RWPE2 (cell line): ENCODE measurements at places on chromosomes 1 and 21.

GRCh38 chr1:198263186-198263585, 106.4 kb downstream of the NEK7 start:
- no peak for DNase-seq

- DNase-seq, result no peak
These were observed 200.3 kb downstream of the PBX1 start for GRCh38 chr1:164759144-164759920.

GRCh38 chr1:160910170-160910750, 25.3 kb upstream of the ITLN1 start:
- DNase-seq, result no peak

- DNase-seq, result no peak
These were observed 22.7 kb downstream of the MAB21L3 start for GRCh38 chr1:116133696-116134475.

DNA sequence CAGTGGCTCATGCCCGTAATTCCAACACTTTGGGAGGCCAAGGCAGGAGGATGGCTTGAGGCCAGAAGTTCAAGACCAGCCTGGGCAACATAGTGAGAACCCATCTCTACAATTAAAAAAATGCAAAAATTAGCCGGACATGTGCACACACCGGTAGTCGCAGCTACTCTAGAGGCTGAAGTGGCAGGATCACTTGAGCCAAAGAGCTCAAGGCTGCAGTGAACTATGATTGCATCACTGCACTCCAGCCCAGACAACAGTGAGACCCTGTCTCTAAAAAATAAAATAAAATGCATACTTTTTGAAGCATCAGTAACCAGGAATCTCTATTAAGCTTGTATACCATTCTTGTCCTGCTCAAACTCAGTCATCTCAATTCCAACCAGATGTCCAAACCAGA, 27.2 kb upstream of the EEIG2 start:
- DNase-seq, result no peak

GRCh38 chr1:245648749-245649522, 494.2 kb downstream of the KIF26B start:
- no peak for DNase-seq

GRCh38 chr1:48807554-48808260, 31.0 kb upstream of the BEND5 start:
- DNase-seq, result no peak

DNA sequence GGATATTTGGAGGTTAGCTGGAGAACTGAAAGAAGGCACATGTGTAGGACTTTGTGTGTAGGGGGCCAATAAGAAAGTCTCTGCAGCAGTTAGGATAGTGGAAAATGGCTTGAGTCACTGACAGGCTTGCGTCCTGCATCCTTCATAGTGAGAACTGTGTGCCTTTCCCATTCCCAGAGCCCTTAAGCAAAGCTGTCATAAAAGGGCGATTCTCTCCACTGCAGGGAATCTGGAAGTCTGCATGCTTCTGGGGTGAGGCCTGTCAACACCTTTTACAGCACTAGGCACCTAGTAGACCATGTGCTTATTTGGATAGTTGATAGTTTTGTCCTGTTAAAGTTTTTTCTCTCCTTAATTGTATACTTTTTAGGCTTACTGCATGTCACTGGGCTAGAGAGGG, 39.4 kb upstream of the MACF1 start:
- DNase-seq, result no peak

- DNase-seq, result no peak
These were observed 289.2 kb upstream of the USP24 start for GRCh38 chr1:55504306-55504731.

- no peak for DNase-seq
These were observed 6.1 kb downstream of the TMEM61 start for GRCh38 chr1:54986533-54986932.

DNA sequence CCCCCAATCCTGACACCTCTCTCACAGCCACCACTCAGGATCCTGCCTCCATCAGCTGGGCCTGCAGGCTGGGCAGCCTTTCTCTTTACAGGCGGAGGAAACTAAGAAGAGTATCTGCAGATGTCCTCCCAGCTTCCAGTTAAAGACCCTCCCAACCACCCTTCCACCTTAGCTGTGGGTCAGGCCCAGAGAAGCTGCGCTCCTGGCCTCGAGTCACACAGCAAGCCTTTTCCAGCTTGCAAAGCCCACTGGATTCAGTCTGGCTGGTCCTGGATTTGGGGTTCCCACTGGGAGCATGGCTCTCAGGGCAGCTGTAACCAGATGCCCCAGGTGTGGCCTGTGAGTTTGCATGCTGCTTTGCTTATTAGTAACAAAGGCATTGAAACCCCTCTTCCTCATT, 19.9 kb downstream of the KCNQ4 start:
- no peak for DNase-seq

DNA sequence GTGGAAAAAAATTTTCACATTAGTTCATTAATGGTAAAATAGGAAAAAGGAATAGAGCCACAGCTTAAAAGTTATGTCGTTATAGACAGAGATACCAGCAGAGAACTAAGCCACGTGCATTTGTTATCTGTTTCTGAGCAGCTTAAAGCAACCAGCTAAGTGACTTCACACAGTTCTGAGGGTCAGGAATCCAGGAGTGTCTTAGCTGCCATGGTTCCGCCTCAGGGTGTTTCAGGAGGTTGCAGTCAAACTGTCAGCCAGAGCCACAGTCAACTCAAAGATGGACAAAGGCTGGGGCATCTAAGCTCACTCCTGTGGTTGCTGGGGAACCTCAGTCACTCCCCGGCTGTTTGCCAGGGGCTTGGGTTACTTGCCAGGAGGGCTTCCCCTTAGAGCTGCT, 515.8 kb downstream of the SMYD3 start:
- DNase-seq, result no peak

GRCh38 chr1:164369698-164370365, 189.2 kb upstream of the PBX1 start:
- no peak for DNase-seq

DNA sequence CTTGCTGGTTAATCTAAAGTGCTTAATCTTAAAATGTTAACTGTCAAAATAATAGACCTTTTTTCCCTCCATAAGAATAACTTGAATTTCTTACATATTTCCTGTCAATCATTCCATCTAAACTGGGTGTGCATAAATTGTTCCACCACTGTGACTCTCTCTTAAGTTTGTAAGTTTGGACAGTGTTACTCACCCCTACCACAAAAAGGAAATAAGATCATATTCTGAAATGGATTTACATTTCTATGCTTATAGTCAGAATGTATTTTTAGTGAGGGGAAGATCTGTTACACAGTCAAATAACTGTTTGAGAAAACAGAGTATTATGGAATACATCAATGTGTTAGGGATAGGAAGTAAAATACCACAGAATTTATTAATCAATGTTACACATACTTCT, 109.6 kb upstream of the DPYD start:
- DNase-seq, result no peak

DNA sequence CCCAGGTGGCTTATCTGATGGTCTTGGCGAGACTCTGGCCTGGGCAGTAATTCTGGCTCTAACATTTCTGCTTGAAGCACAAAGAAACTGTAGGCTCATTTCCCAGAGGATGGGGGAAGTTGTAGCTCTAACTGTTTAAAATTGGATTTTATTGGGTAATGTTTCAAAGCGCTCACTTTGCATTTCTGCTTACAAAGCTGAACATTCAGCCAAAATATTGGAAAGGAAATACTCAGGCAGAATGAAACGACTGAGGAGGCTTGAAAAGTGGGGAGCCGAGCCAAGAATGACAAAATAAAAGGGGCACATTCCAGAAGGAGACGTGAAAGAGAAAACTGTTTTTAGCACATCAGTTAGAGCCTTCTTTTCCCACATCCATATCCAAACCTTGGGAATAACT, 202.6 kb downstream of the GRIK1 start:
- no peak for DNase-seq

DNA sequence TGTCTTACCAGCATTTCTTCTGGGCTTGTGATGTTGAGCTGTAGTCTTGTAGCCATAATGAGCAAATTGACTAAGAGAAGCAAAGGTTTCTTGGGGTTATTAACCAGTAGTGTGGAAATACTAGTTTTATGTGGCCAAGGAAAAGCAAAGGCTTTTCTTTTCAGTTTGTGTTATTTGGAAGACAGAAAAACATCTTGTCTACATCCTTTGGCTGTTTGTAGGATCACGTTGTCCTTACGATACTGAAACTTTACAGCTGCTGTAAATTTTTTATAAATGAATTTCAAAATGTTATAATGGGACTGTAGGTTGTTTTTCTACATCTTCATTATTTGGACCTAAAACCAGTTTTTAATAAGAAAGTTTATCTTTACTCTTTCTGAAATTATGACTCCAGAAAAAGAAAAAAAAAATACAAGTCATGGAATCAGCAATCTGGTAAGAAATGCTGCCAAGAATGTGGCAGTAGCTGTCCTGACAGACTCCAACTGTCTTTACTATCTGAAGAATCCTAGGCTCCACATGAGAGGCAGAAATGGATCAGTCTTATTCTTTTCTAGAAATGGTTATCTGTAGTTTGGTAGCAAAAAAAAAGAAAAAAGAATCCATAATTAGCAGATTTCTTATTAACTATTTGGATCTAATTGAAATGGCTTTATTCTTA, 41.6 kb upstream of the QSOX1 start:
- no peak for DNase-seq

DNA sequence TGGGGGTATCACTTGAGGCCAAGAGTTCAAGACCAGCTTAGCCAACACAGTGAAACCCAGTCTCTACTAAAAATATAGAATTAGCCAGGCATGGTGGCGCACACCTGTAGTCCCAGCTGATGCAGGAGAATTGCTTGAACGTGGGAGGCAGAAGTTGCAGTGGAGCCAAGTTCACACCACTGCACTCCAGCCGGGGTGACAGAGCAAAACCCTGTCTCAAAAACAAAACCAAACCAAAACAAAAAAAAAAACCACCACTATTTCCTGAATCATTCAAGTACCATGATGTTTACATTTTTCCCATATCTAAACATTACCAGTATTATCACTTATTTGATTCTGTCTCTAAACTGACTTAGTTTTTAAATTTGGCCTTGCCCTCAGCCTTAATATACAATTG, 29.5 kb downstream of the TUT4 start:
- no peak for DNase-seq

- no peak for DNase-seq
These were observed 59.4 kb downstream of the CAPN9 start for GRCh38 chr1:230806552-230806951.

DNA sequence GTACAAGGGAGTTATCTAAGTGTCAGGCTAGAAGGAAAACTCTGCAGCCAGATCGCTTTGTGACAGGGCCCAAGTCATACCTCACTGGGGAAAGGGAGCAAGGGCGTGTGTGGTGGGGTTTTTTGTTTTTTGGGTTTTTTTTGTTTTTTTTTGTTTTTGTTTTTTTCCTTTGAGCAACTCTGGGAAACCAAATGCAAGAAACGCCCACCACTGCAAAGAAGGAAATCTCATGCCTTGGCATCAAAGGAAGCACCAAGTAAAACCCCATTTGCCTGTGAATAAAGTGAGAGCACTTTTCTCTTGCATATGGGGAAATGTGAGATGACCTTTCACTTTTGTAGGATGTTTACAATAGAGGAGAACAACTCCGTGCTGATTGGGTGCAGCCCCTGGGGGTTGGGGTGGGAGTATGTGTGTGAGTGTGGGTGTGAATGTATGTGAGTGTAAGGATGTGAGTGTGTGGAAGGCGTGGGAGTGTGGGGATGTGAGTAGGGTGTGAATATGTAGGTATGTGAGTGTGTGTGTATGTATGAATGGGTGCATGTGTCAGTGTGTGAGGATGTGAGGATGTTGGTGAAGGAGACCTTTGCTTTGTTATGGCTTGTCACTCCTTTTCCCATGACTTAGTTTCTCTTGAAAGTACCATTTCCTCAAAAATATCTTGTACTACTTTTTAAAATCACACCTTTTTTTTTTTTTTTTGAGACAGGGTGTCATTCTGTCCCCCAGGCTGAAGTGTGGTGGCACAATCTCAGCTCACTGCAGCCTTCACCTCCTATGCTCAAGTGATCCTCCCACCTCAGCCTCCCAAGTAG, 34.6 kb downstream of the IL12RB2 start:
- no peak for DNase-seq

GRCh38 chr21:36654796-36655325, 44.1 kb upstream of the SIM2 start:
- no peak for DNase-seq

DNA sequence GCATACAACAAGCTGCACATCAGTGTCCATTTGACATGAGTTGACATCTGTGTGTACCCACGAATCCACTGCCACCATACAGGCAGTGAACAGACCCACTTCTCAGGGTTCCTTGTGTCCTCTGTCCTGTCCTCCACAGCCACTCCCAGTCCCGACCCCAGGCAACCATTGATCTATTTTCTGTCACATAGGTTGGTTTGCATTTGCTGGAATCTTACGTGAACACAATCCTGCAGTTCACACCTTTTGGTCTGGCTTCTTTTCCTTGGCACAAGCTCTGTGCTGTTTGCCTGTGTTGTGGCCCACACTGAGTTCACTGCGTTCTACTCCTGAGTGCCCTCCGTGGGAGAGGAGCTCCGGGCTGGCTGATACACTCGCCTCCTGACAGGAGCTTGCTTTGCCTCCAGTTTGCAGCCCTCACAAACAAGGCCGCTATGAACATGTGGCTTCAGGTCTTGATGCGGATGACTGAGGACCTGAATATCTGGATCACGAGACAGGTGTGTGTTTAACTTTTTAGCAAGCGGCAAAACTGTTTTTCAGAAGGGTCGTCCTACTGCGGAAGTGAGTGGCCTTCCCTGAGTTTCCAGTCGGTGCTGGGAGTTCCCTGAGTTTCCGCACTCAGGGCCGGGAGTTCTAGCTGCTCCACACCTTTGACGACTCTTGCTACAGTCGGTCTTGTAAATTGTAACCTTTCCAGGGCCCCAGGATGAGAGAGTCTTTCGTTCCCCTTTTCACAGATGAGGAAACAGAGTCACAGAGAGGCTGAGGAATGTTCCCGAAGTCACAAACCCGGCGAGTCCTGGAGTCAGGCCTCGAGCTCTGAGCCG, 13.0 kb upstream of the COL18A1 start:
- DNase-seq, result no peak

- DNase-seq, result no peak
These were observed 59.4 kb downstream of the CDC7 start for GRCh38 chr1:91559838-91560565.

DNA sequence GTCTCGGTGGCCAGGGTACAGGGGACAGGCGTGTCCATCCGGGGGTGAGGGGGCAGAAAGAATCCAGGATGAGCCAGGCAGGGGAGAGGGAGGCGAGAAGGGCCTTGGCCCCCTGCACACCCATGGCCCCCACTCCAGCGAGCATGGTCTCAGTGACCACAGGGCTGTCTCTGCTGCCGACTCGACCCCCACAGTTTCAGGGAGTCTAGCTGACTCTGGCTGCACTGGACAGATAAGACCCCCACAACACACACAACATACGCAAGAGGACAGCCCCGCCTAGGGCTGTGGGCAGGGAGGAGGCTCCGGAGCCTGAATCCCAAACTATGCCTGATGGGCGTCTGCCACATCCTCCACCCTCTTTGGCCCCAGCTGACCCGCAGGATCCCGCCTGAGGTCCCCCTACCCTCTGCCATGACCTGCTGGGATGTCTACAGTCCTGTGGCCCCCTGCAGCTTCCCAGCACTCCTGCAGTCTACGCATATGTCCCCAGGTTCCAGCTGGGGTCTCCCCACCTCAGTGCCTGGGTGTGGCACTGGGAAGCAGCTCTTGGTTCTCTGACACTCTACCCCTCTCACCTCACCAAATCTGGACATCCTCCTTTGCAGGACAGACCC, 22.0 kb downstream of the WNT9A start:
- no peak for DNase-seq
